ENCODE measurements at places on chromosomes 12 and 14. TPM values are rescaled to one million over a fixed set of nuclear protein-coding genes. Genes with fewer than 3 reads are reported as not detected.

SERPINA3 gene
- 3.1 TPM for total RNA-seq

GLT8D2 gene
- 13.7 TPM for total RNA-seq

NAA30 gene
- 14.1 TPM for total RNA-seq

A2M gene
- total RNA-seq: 223 TPM

PLEKHD1 gene
- total RNA-seq: not detected

EID3 gene
- total RNA-seq: 2.4 TPM

PLEKHH1 gene
- 45.8 TPM for total RNA-seq

MYF5 gene
- not detected for total RNA-seq

NANOG gene
- total RNA-seq: not detected

ALDH1L2 gene
- 5.0 TPM for total RNA-seq

FOXG1 gene
- not detected for total RNA-seq

OTX2 gene
- total RNA-seq: not detected

OR6C65 gene
- not detected for total RNA-seq

SLC38A4 gene
- total RNA-seq: 18.6 TPM

KCNA1 gene
- not detected for total RNA-seq

BMP4 gene
- total RNA-seq: 16.0 TPM
